ENCODE measurements at places on chromosomes 7 and 10.

GRCh38 chr7:45036796-45037195 is 36.8 kb downstream of the CCM2 start:
- no peak for DNase-seq

- no peak for DNase-seq
Measured at GRCh38 chr10:82206831-82207230, 331.8 kb downstream of the NRG3 start.

DNA sequence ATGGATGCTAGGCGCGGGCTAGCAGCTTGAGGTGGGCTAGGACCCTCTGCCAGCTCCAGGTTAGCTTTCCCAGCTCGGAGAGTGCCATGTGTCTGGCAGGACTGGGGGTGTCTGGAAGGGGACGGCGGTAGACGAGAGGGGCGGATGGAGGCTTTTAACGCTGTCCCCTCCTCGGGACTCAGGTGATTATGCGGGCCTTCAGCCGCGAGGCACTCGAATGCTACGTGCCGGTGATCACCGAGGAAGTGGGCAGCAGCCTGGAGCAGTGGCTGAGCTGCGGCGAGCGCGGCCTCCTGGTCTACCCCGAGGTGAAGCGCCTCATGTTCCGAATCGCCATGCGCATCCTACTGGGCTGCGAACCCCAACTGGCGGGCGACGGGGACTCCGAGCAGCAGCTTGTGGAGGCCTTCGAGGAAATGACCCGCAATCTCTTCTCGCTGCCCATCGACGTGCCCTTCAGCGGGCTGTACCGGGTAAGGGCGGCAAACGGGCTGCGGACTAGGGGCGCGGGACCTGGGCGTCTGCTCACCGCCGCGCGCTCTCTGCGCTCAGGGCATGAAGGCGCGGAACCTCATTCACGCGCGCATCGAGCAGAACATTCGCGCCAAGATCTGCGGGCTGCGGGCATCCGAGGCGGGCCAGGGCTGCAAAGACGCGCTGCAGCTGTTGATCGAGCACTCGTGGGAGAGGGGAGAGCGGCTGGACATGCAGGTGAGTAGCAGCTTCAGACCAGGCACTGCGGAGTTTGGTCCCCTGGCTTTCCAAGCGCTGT is 1.1 kb downstream of the CYP26A1 start:
- DNase-seq, result no peak

GRCh38 chr7:1669954-1670893 is at the start of gene ELFN1:
TSS of gene ELFN1 (plus strand) at chr7:1670277. CDS start at chr7:1744597, 74,320 bp downstream.
- no peak for DNase-seq

- DNase-seq, result no peak
Measured at GRCh38 chr7:129371487-129371886, 62.7 kb upstream of the STRIP2 start.

DNA sequence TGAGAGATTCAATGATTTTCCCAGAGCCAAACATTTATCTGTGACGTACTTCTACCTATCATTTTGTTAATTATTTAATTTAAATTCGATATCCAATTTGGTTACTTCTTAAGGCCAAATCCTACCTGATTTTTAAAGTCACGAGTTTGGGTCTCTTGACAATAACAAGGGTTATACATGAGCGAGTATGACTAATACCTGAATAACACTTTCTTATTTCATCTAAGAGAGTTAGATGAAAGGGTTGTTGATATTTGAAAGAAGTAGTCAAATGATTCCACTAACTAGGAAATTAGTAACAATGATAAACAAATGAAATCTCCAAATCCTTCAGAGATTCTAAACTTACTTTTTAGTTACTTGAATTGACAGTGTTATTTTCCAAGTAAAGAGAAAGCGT is 1086.9 kb downstream of the XPNPEP1 start:
- no peak for DNase-seq

DNA sequence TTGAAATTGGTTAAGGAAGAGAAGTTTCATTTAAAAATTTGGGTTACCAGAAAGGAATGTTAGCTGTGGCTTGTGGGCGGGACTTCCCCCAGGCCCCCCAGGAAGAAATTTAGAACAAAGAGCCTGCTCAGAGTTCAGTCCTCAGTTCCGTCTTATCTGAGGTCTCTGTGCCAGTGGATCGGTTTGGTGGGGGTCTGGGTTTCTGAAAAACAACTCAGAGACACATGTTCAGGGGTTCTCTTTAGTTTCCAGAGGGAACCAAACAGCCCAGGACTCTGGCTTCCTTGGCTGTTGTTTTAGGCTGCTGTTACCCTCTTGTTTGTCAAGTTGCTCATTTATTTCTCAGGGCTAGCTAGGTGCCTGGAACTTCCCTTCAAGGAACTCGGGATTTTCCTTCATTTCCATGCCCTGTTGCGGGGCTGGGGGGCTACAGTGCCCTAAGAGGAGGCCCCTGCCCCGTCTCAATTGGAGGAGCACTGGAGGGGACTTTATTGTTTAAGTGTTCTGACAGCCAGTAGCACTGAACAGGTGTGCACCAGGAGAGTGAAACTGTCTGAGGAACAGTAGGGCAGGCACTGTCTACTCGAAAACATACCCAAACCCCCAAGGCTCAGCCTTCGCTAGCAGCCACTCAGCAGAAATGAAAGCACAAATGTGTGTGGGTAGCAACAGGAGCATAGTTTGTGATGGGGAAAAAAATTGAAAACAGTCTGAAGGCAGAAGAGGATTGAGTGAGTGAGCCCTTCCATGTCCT is 59.9 kb downstream of the ALOX5 start:
- no peak for DNase-seq

- DNase-seq, result no peak
Measured at GRCh38 chr7:25832929-25833328, 319.1 kb upstream of the NFE2L3 start.

- no peak for DNase-seq
Measured at GRCh38 chr10:110544958-110545537, 22.4 kb upstream of the SMC3 start.

DNA sequence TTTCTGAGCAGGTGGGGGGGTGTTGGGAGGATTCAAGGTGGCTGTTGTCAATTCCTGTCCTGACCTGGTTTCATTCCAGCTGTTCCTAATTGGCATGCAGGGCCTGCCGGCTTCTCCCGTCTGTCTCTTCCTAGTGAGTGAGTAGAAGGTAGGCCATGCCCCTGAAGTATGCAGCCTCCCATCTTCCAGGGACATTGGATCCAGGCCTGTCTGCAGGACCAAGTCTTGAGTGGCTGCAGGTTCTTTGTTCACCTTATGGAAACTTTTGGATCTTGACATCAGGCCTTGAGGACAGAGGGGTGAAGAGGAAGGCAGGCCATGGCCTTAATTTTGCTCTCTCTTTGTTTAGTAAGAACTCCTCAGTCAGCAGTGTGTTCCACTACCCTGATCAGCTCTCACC is 131.8 kb downstream of the SH2D4B start:
- no peak for DNase-seq

DNA sequence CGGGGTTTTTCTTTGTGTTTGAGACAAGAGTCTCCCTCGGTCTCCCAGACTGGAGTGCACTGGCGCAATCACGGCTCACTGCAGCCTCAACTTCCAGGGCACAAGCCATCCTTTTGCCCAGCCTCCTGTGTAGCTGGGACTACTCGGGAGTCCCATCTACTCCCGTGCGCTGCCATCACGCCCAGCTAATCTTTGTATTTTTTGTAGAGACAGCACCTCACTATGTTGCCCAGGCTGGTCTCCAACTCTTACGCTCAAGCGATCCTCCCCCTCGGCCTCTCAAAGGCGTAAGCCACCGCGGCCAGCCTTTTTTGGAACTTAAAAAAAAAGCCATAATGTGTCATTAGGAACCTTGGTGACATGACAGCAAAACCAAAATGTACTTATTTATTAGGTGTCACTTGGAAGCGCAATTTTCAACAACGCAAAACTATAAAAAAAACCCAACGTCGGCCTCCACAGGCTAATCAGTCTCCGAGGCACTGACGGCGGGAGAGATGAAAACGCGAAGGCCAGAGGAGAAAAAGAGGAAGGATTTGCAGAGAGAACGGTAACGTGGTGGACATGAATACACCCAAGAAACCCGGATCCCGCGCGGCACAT is 911 bp upstream of the HNRNPH3 start:
- DNase-seq, result peak; percentile 66

- no peak for DNase-seq
Measured at GRCh38 chr10:44786286-44786850, 124.8 kb upstream of the TMEM72 start.

- no peak for DNase-seq
Measured at GRCh38 chr10:89478085-89478738, 57.2 kb downstream of the SLC16A12 start.

DNA sequence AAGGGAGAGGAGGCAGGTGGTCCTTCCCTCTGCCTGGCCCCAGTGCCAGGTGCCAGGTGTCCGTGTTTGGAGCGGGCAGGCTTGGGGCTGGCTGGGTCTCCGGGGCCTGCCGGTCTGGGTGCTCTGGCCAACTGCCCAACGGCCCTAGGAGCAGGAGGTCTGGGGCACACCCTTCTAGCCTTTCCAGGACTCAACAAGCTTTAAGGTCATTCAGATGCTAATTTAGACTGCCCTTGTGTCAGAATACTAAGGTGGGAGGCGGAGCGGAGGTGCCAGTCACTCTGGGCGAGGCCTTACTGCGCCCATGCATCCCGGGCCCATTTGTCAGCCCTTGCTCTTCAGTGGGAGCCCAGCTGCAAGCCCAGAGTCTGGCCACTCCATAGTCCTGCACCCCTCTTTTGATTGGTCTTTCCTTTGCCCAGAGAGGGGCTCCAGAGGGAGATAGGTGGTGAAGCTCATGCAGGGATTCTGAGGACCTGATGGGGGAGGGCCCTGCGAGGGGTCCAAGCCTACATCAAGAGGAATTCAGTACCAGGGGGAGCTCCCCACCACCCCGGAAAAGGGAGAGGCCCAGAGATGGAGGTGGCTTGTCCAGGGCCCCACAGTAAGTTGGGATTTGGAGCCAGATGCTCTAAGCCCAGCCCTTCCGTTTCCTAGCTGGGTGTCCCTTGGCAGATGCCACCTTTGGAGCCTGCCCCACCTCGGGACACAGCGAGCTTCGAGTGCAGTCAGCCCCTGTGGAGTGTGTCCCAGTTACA is 1.3 kb downstream of the PGAM2 start:
- DNase-seq, result no peak

- DNase-seq, result no peak
Measured at GRCh38 chr7:112140600-112140999, 65.6 kb downstream of the DOCK4 start.

DNA sequence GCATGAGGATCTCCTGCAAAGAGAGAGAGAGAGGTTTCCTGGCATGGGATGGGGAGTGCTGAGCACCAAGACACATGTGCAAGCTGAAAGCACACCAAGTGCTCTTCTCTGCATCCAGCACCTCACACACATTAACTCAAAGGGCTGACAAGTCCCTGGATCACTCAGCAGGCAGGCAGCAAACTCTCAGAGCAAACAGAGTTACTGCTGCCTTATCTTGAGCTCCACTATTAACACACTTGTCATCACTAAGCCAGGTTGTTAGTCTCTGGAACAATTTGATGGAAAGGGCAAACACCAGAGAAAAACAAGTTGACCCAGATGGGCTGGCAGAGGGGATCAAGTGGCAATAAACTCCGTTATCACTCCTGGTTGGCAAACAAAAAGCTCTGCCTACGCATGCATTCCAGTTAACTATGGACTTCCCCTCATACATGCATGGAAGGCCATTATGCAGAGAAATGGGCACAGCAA is 349.9 kb downstream of the KCNMA1 start:
- DNase-seq, result no peak

DNA sequence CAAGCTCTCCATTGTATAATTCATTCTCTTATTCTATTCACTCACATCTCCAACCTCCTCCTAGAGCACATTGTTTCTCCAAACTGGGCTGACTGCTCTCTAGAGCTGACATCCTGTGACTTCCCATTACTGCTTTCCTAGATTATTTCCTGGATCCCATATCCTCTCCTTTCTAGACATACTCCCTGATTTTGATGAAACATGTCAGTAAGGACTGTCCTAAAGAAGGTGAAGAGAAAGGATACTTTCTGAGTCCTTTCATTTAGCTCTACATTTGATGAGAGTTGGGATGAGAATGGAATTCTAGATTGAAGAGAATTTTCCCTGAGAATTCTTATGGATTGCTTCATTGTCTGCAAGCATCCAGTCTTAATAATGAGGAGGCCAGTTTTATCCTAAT is 78.8 kb downstream of the CNNM2 start:
- no peak for DNase-seq

DNA sequence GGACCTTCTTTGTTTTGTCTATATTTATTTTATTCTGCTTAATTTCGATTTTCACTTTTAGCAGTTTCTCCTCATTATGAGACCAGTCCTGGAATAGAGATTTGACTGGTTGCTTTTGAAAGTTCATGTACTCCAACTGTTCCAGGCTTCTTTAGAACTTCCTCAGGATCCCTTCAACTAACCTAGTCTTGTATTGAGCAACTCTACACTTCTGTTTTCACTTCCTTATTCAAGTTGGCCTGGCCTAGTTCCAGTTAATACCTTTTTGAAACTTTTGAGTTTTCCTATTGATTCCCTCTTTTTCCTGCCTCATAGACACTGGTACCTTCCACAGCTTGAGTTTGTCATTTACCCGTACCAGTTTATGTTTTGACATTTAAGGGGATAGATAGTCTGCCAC is 421.7 kb downstream of the ATRNL1 start:
- DNase-seq, result no peak

- no peak for DNase-seq
Measured at GRCh38 chr10:51010977-51011376, 63.3 kb upstream of the PRKG1 start.

DNA sequence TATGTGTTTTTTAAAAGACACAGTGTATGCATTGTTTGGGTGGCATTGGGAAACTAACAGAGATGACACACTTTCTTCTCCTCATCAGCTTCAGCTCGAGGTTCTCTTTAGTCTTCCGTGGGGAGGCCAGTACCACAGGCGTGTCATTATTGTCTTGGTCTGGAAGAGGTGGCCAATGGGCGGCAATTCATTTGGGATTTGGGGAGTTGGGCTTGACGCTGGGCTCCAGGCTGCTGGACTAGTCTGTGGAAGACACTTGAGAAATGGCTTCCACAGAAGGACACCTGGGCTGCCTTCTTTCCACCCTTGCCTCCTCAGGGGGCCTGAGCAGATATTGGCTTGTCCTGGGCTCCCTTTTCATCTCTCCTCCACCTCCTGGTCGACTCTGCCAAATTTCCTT is 192.2 kb downstream of the SH2D4B start:
- DNase-seq, result no peak

DNA sequence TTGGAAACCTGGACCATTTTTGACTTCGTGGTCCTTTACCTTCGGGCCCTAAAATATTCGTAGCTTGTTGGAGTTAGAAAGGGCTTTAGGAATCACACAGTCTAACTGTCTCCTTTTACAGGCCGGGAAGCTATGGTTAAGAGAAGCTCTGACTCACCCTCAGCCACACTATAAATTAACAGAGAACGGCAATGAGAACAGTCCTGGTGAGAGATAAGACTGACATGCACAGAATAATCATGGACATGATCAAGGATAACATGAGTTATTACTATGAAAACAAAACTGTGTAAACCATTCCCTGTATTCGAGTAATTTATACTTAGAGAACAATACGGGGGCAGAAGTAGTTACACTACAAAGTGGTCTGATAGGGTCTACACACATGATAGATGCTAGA is 162.5 kb upstream of the MALRD1 start:
- DNase-seq, result no peak

DNA sequence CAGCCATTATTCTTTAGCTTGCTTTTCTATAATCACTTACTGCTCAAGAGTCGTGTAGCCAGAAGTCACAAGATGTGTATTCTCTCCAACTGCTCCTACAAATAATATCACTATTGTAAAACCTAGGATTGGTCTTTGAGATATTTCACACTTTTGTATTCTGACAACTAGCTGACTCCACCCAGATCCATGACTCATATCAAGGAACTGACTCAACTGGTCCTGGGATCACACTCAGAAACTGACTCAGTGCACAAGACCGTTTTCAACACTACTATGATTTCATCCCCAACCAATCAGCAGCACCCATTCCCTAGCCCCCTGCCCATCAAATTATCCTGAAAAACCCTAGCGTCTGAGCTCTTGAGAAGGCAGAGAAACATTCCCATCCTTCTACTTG is 56.5 kb upstream of the ORC5 start:
- no peak for DNase-seq
